Neural progenitor cell (in vitro differentiated cells): ENCODE measurements at places on chromosomes 4 and X.

- DNase-seq: no peak
Measured at GRCh38 chr4:83440148-83440814, 15.3 kb downstream of the HELQ start.

- DNase-seq: no peak
Measured at GRCh38 chrX:132263127-132263526, 43.9 kb upstream of the RAP2C start.

DNA sequence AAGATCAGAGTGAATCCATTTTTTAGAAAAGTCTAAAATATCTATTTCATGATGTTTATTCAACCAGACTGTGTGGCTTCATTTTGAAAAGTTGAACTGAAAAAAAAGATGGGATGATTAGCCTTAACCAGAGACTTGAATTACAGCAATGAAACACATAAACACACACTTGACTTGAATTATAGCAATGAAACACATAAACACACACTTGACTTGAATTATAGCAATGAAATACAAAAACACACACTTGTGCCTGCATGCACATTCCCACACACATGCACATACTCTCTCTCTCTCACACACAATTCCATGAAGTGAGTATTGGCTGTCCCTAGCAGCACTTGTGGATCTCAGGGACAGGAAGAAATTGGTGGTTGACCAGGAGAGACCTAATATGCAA, 286.8 kb downstream of the USP46 start:
- no peak for DNase-seq

DNA sequence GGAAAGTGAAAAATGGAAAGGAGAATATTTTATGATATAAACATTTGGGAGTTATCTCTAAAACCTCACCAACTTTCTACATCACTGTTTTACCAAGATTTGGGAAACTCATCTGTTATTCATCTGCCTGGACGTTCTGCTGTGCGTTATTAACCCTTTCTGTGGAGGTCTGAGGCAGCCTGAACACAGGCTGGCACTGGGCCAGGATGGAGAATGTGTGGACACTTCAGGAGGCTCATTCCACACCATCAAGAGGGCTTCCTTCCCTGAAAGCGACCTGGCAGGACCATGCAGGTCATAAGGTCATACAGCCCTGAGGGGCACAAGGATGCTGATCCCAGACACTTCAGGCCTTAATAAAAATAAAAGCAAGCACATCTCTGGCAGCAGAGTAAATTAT, 31.2 kb upstream of the TMEM184C start:
- no peak for DNase-seq

GRCh38 chr4:152189451-152190179, 346.3 kb downstream of the FBXW7 start:
- DNase-seq: no peak

DNA sequence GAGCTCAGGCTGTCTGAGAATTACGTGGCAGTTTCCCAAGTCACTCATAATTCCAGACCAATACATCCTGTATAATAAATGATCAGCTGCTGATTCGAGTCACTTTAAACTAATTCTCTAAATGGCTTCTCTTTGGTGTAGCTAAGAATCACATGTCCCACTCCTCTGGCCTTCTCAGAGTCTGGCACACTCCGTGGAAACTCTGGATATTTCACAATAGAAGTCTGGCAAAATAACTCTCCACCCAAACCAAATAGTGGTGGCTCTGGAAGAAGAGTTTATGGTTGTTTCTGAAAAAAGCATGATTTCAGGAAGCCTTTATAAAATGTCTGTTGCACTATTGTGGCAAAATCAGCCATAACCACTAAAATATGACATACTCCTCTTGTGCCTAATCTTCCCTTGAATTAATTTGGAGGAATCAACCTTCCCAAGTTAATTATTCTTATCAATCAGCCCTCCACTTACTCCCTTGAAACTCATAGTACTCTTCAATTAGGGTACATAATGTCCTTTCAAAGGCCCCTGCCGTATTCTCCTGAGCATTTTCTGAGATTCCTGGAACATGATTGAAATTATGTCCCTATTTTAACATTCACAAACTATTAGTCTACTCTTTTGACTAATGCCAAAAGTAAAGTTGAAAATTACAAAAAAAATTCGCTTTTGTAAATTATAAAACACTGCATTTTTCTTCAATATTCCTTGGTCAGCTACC, 991.6 kb downstream of the FAT4 start:
- no peak for DNase-seq

DNA sequence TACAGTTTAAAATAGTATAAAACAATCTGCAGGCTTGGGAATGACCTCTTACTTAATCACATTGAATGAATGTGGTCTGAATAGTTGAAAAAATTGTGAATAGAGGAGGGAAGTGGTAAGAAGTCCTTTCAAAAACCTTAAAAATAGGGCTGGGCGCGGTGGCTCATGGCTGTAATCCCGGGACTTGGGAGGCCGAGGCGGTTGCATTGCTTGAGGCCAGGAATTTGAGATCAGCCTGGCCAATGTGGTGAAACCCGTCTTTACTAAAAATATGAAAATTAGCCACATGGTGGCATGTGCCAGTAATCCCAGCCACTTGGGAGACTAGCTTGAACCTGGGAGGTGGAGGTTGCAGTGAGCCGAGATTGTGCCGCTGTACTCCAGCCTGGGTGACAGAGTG, 36.5 kb downstream of the HERC3 start:
- no peak for DNase-seq

GRCh38 chr4:5945936-5946335, 53.0 kb upstream of the CRMP1 start:
- no peak for DNase-seq

DNA sequence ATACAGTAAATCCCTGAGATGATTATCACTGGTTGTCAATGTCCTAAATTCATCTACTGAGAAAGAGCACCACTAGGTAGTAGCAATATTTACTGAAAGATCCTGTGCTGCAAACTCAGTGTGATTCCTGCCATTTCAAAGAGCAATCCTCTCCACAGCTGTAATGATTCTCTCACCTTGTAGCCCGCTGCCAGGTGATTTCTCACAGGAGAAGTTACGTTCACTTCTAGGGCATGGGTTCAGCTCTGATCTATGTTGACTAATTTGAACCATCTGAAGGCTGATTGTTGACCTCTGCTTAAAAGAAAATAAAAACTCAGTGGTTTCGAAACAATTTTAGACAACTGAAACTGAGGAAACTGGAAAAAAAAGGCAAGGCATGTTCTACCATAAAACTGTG, 197.0 kb downstream of the FAT4 start:
- DNase-seq: no peak

- DNase-seq: peak; percentile 77
Measured at GRCh38 chr4:20572976-20573375, 127.3 kb upstream of the PACRGL start.

DNA sequence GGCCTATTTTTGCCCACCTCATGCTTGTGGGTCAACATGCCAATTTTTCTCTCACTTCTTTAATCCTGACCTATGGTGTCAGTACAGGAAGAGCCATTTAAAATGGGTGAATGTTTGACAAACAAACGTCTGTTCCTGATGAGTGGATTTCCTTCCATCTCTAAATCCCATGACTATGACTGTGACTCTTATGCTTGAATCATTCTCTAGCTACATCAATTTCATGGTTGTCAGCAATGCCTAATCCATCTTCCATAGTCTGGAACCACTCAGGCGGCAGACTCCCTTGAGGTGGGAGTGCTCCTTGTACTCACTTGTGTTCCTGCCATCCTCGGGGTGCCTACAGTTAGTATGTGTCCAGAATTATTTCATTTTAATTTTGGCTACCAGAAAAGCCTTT, 194.9 kb upstream of the RPS6KA3 start:
- no peak for DNase-seq

DNA sequence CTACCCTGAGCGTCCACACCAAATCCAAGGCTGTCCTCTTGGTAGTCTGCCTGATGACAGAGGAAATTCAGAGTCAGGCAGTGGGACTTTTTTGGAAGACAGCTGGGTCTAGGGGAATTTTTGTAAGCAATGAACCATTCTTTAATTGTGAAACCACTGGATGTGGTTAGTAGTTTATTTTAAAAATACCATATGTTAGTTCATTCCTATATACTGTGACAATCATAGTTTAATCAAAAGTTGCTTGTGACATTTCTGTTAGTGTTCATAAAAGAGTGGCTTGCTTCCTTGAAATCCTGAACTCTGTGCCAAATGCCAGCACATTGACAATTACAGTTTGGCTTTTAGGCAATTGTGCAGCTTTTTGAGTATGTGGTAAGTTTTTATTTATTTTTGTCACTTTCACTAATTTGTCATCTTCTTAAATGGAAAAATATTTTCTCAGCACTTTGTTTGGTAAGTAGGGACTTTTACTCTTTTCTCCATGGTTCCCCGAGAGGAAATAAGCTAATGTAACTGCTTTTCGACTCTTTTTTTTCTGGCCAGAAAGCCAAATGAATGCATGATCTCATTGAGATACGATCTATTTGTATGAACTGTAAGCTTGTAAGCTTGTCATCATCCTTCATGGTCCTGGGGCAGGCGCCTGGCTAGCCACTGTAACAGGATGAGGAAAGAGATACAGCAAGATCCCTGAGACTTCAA, 72.6 kb upstream of the SLC4A4 start:
- no peak for DNase-seq

- DNase-seq: no peak
Measured at GRCh38 chrX:134933248-134933647, 57.5 kb upstream of the SMIM10 start.

- no peak for DNase-seq
Measured at GRCh38 chrX:68821616-68822015, 7.2 kb upstream of the EFNB1 start.

DNA sequence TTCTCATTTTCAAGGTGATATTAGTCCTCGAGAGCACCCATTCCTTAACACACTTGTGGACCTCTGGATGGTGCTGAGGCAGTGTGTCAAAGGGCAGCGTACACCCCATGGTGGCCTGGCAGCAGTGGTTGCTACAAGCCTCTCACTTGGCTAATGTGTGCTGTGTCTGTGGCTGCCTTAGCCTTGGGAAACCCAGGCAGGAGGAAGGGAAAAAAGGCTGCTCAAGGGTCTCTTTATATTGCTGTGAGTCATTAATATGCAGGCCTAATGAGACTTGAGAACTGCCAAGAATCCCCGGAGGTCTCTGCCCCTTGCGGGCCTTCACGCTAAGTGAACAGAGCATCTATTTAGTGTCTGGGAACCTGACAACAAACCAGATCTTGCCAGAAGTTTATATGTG, 7.0 kb downstream of the PCDH10 start:
- peak; percentile 29 for DNase-seq

- DNase-seq: peak; percentile 39
Measured at GRCh38 chr4:18022572-18023050, 1.1 kb upstream of the LCORL start.

GRCh38 chr4:122012735-122013134, 60.9 kb upstream of the TRPC3 start:
- no peak for DNase-seq

DNA sequence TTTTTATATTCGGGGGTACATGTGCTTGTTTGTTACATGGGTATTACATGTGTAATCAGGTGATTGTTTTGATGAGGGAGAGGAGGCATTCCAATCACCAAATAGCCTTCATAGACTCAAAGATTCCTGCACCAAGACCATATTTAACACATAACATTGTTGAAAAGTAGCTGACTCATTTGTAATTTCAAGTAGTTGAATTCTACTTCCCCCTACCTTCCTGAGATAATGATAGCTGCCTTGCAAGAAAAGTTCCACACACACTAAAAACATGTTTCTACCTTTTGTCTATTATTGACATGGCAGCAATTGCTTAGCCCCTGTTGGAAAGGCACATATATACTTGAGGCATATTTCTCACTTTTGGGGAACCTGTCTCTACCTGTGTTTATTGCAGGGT, 16.1 kb downstream of the PGAM4 start:
- DNase-seq: no peak

DNA sequence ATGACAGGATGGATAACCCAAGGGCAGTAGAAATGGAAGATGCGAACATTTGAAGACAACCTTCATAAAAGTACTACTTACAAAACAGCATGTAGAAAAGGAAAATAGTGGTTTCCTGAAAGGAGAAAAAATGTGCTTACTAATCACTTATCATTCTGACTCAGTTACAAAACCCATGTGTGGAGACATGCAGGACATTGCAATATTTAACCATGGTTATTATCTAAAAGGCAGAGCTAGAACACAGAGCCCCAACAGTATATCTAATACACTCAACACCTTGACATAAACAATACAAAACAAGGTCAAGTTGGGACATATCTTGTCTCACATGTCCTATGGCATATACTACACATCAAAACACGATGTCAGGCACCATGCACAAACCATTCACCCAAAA, 55.9 kb downstream of the EIF4E start:
- no peak for DNase-seq

- DNase-seq: no peak
Measured at GRCh38 chrX:28347476-28347875, 239.8 kb upstream of the IL1RAPL1 start.

DNA sequence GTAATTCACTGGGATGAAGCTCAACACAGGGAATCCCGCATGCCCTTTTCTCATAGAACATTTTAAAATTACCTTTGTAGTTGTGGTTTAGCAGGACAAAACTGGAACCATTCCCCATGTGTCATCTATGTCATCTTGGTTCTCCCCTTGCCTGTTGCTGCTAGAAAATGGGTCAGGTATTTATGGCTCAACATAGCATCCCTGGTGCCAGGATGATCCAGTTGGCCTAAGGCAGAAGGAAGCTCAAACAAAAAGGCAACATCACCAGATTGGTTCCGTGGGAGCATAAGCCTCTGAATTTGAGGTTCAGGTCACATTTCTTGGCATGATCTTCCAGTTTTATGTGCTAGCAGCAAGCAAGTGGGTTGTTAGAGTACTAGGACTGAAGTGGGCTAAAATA, 552.6 kb upstream of the BOD1L1 start:
- DNase-seq: no peak

DNA sequence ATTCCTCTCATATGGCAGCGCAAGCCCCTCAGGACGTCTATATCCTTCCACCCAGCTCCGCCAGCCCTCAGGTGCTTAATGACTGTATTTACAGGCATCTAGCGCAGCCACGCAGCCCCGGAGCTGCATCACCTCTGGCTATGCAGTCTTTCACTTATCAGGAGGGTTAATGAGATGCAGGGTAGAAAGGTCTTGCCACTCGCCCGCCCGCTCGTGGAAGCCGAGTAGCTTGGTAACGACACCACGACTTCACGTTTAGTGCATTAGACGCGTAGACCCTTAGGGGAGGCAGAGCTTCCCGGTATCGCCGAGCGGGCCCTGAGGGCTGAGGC, 1.5 kb upstream of the SLC16A2 start:
- DNase-seq: peak; percentile 32

DNA sequence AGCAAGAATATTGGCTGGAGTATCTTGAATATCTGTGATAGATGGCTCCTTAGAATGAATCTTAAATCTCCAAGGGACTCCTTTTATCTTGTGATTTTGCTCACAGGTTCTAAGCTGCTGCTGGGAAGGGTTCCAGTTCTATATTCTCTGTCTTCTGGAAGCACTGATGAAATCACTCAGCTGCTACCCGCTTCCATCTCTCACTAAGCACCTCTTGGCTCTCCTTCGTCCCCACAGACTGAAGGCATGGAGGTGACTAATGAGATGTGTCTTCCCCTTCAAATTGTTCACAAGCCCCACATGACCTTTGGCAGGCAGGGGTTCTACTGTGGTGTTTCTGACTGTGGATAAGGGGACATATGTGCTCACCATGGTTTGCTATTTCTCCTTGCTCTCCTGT, 75.9 kb downstream of the C4orf51 start:
- no peak for DNase-seq
